ENCODE measurements at places on chromosomes 13 and 19. TPM values are rescaled to one million over a fixed set of nuclear protein-coding genes. Genes with fewer than 3 reads are reported as not detected.

SMAD9 gene
- polyA plus RNA-seq, result 4.1 TPM

CACNA1A gene
- polyA plus RNA-seq, result 2.0 TPM

IRGC gene
- polyA plus RNA-seq, result not detected

- DNase-seq, result no peak
Measured at GRCh38 chr19:19847781-19848180, 17.9 kb upstream of the ZNF253 start.

GRCh38 chr19:13033819-13034611 is 38.7 kb downstream of the NFIX start:
- DNase-seq, result peak; percentile 60

GRCh38 chr13:45787346-45787745 is 64.2 kb downstream of the SIAH3 start:
- no peak for DNase-seq

GRCh38 chr13:99875391-99875790 is 96.2 kb downstream of the ZIC5 start:
- no peak for DNase-seq

DNA sequence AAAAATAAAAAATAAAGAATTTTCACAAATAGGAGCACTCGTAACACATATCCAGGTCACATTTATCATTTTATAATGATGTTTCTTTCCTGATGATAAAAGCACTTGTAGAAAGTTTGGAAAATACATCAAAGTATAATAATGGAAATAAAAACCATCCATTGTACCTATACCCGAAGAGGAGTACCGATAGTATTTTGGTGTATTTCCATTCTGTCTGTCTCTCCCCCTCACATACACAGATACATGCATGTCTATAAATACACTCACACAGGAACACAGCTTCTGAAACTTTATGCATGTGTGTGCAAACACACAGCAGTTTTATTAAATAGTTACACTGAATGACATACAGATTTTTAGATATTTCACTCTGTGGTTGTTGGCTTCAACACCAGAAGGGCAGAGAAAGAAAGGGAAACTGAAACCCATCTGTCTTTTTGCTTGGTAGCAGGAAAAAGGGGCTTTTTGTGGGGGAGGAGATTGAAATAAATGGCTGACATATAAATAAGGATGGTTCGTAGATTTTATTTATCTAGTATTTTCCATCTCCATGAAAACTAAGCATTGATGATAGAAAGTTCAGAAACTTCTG is 114.8 kb downstream of the LRCH1 start:
- DNase-seq, result no peak

DNA sequence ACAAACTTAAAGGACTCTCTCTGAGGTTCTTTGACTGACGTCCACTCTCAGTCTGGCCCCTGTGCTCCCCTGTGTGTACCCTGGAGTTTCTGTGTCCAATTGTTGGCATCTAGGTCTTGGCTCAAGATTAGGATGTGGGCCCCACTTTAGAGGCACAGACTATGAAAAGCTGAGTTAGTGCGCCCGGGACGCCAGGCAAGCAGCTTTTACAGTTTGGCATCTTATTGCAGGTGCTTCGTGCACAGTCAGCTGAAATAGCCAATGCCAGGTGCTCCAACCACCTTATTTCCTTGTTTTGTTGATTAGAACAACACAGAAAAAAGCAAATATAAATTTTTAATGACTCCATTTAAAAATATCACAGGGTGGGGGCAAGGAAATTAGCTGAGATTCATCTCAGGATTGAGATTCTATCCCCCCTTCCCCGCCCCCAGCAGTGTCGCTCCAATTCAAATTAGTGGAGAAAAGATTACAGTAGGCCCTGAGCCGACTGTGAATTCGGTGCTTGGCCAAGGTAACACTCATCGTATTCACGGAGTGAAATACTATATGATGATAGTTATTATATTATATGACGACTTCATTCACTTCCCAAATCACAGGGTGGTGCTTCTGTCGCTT is 4.3 kb downstream of the SOX1 start:
- DNase-seq, result no peak

GRCh38 chr19:52492201-52492993 is 35.1 kb upstream of the ZNF808 start:
- DNase-seq, result peak; percentile 70

- DNase-seq, result no peak
Measured at GRCh38 chr13:50699874-50700663, 143.4 kb downstream of the DLEU7 start.

- DNase-seq, result no peak
Measured at GRCh38 chr13:113542751-113543424, 41.7 kb upstream of the TFDP1 start.

- DNase-seq, result no peak
Measured at GRCh38 chr13:28340272-28340793, 154.6 kb downstream of the FLT1 start.

VSTM1 gene
- polyA plus RNA-seq, result not detected

DNA sequence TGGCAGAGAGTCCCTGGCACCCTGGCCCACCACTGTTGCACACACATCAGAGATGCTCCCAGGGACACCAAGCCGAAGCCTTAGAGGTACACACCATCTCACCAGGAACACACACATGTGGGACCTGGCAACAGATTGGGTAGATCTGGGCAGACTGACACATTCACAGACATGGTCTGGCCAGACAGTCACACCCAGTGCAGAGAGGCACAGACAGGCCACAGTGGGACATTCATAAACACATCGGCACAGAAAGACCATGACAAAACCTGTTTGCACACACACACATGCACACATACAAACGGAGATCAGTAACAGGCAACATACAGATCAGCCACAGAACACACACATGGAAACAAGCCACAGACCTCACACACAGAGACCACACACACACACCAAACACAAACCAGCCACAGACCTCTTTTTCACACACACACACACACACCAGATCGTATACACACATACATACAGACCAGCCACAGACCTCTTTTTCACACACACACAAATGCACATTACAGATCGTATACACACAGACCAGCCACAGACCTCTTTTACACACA is 6.3 kb upstream of the JUNB start:
- DNase-seq, result no peak

PRRG2 gene
- 4.0 TPM for polyA plus RNA-seq

DNA sequence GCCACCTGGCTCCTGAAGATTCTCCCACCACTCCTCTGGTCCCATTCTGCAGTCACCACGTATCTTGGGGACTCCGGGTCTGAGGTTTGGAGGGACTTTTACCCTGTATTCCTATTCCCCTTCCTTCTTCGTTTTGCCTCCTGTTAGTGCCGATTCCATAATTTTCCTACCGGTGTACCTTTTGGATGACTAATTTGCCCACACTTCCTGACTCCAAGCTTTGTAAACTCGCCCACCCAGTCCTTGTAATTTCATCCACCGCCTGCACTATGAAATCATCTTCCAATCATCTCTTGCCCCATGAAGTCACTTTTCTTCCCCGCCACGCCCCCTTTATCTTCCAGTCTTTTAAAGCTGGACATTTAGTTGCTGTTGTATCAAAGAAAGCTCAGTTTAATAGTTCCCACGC is 572 bp downstream of the UCHL3 start:
- peak; percentile 75 for DNase-seq

ZNF665 gene
- polyA plus RNA-seq, result 4.5 TPM

ABHD13 gene
- polyA plus RNA-seq, result 10.0 TPM

FCAR gene
- 0.41 TPM for polyA plus RNA-seq

CDX2 gene
- polyA plus RNA-seq, result 60.6 TPM

DNA sequence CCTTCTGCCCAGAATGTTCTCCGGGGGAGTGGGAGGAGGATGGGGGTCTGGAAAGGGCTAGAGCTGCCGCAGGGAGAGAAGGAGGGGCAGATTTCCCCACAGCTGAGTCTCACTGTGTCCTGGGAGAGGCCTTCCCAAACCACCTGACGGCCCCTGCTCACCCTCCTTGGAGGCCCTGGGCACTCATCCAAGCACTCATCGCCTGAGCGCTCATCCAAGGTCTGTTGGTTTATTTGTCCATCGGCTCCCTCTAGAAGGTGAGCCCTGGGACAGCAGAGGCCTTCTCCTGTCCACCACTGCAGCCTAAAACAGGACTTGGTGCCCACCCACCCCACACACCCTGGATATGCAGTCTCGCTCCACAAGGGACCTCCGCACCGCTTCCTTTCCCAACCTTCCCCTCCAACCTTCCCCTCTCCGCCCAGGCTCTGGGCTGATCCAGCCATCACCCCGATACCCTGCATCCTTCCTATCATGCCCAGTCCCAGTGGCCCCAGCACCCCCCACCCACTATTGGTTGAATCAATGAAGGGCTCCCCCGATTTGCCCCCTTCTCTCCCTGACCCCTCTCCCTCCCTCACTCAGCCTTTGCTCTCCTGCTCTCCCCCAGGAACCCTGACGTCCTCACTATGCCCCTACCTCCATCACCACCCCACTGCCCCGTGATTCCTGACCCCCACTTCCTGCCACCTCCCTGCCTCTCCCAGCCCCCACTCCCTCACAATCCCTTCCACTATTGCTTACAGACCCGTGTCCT is 1.7 kb downstream of the UBXN6 start:
- peak; percentile 79 for DNase-seq

- DNase-seq, result no peak
Measured at GRCh38 chr13:44874886-44875630, 114.2 kb downstream of the NUFIP1 start.

ASF1B gene
- polyA plus RNA-seq, result 12.4 TPM

DNA sequence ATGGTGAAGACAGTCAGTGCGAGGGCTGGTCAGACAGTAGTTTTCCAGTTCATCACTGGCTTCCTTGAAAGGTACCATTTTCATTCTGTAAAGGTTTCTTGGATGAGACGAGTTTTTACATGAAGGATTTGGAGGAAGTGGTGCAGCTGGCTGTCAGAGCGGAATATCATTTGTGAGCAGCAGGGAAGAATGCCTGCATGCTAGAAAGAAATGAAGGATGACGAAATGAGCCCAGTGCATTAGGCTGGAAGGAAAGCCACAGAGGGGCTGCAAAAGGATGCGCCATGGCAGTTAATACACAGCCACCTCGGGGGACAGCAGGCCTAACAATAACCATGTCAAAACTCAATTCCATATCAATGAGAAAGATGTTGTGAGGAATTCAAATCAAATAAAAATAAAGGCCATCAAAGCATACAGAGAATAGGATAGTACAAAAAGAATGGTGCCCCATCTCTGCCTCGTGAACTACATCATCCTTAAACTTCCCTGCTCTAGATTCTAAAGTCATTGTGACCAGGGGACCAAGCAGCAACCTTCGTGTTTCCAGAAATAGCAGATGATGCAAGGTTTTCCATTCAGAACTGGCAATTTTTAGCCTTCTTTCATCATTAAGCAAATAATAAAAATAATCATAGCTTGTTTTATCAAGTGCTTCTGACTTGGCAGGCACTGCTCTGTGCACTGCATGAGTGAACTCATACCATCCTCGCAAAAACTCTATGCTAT is 504.2 kb downstream of the RFC3 start:
- DNase-seq, result no peak

- DNase-seq, result peak; percentile 72
Measured at GRCh38 chr19:18464646-18465045, 26.7 kb upstream of the ISYNA1 start.

DNA sequence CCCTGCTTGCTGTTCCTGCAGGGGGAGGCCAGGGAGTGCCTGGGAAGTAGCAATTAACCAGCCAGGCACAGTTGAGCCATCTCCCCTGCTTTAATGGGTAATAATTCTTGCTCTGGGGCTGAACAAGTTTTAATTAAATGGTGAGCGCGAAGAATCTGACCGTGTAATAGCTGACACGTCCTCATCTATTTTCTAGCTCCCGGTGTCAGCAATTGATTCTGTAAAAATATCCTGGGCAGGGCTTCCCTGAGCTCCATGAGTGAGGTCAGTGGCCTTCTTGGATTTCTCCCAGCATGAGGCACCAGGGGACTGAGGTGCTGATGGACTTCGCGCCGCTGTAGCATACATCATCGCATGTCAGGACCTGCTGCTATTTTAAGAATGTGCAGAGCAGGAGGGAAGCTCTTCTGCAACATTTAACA is 26.9 kb downstream of the SIPA1L3 start:
- DNase-seq, result peak; percentile 70

- DNase-seq, result peak; percentile 90
Measured at GRCh38 chr13:30422054-30422839, at the start of gene UBE2L5. UBE2L5 (plus strand) TSS chr13:30422493; CDS start chr13:30427991, 5,498 bp downstream.

DNA sequence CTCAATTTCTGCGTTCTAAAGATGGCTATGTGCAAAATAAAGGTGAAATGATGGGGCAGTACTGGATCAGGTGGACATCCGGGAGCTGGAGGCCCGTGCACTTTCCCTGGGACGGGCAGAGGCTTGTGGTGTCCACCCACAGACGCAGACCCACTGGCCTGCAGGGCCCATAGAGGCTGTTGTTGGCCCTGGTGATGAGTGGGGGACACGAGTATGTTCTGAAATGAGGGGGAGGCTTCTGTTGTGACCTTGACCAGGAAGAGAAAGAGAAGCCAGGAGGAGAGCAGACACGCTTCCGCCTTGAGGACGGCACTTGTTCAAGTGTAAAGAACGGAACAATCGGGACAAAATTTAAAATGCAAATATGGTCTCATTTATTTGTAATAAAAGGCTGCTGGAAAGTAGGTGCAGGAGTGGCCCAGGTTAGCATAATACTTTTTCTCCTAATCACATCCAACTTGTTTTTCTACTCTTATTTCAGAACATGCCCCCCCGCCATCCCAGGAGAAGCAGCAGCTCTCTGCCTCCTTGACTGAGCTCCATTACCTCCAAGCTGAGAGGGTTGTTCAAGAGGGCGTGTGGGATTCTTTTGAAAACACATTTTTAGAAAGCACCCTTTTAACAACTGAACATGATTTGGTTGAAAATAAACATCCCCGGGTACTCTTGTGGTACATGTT is 27.1 kb downstream of the ATP11A start:
- DNase-seq, result no peak

DNA sequence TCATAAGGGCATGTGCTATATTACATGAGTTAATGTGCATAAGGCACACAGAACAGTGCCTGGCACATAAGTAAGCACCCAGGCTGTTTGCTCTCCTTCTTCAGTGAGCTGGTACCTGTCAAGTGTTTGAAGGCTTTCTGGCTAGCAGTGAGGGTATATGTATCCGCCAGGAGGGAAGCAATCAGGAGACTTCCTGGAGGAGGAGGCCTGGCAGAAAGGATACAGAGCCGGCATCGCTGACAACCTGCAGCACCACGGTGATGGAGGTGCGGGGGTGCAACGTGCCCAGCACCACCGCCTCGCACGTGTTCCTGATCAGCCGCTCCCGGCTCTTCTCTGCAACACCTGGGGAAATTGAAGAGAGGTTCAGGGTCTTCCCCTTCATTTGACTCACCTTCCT is 5.5 kb downstream of the EXOSC5 start:
- DNase-seq, result no peak

DNA sequence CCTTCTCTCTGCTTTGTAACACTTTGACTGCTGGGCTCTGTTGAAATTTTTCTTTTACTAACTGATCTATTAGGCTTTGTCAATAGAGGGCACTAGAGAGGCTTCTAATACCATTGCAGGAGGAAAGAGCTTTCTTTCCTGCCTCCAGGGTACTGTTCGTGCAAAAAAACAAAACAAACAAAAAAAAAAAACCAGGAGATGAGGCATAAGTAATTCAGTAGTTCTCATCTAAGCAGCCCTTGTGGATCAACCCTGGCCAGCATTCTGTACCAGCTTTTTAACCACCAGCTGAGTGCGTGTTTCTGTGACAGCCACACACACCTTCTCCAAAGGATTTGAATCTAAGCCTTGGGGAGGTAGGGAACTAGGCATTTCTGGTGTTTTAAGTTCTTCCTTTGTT is 1707.6 kb upstream of the SLC10A2 start:
- peak; percentile 69 for DNase-seq

Measured in hepatocyte (in vitro differentiated cells).